Right renal cortex interstitium (tissue), 3 donors: ENCODE measurements at places on chromosomes 13 and 19.

GRCh38 chr13:51590971-51591627, 6.8 kb downstream of the WDFY2 start:
- no peak for DNase-seq

GRCh38 chr13:113371061-113371460, 7.1 kb upstream of the GRTP1 start:
- no peak for DNase-seq

GRCh38 chr19:9037400-9038062, 27.3 kb upstream of the MUC16 start:
- no peak for DNase-seq

- no peak for DNase-seq
Measured at GRCh38 chr13:70386919-70387318, 278.7 kb upstream of the KLHL1 start.

- no peak for DNase-seq
Measured at GRCh38 chr13:25095851-25096453, at the start of gene PABPC3. Gene PABPC3 (plus strand): TSS chr13:25096136. CDS start chr13:25096199, 63 bp downstream.
